ENCODE measurements at places on chromosomes 1 and 21. TPM values are rescaled to one million over a fixed set of nuclear protein-coding genes. Genes with fewer than 3 reads are reported as not detected.

PTAFR gene
- 0.16 TPM for total RNA-seq

TPR gene
- total RNA-seq, result 115 TPM

COL8A2 gene
- 1.8 TPM for total RNA-seq

C1orf141 gene
- total RNA-seq, result not detected

ARHGEF2 gene
- 138 TPM for total RNA-seq

TTC3 gene
- total RNA-seq, result 67.8 TPM

FAM72A gene
- 2.3 TPM for total RNA-seq

CAPN8 gene
- total RNA-seq, result not detected

SHISAL2A gene
- total RNA-seq, result not detected

CFHR4 gene
- not detected for total RNA-seq

UMODL1 gene
- not detected for total RNA-seq

PCP4L1 gene
- total RNA-seq, result not detected

Measured in bladder microvascular endothelial cell (primary cell).